ENCODE measurements at places on chromosomes 3 and 15.

DNA sequence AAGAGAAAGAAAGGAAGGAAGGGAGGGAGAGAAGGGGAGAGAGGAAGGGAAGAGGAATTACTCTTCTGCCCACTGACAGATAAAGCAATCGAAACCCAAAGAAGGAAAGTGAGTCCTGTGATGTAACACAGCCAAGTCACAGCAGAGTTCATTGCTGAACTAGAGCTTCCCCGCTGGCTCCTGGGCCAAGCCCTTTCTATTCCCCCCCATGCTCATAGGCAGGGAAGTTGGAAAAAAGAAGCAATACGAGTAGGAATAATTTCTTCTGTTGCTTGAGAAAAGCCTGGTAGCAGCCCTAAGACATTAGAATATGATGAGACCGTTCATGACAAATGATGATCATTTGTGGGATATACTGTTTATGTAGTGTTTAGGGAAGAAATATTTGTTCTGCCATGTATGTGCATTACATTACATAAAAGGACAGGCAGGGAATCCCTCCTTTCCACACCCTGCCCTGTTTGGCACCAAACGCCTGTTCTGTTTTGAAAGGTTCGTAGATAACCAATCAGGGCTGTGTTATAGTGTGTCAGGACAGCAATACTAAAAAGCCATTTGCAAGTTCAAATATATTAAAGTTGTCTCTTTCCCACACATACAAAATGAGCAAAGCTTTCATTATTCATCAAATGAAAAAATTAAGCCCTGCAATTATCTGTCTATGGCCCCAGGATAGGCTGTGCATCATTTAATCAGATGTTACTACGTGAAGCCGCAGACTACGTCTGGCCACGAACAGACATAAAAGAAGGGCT is 111.0 kb upstream of the TRPM1 start:
- no peak for DNase-seq

- no peak for DNase-seq
Observed at GRCh38 chr15:64029633-64030032, 16.7 kb downstream of the DAPK2 start.

- DNase-seq: peak; percentile 26
Observed at GRCh38 chr3:33128706-33129105, 14.9 kb downstream of the CRTAP start.

DNA sequence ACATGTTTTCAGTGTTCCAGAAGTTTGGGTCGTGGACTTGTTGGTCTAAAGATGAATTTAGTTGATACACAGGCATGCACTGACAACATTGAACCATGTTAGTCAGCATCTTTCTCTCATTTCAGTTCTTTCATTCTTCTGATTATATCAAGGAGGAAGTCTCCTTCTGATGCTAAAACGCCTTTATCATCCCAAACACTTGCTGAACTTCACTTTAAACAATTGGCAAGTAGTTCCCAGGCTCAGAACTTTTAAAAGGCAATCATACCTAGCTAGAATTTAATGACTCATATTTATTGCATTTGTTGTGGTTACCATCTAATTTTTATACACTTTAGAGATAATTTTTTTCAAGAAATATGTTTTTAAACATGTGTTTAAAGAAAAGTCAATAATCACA is 15.9 kb downstream of the LMCD1 start:
- DNase-seq: no peak

DNA sequence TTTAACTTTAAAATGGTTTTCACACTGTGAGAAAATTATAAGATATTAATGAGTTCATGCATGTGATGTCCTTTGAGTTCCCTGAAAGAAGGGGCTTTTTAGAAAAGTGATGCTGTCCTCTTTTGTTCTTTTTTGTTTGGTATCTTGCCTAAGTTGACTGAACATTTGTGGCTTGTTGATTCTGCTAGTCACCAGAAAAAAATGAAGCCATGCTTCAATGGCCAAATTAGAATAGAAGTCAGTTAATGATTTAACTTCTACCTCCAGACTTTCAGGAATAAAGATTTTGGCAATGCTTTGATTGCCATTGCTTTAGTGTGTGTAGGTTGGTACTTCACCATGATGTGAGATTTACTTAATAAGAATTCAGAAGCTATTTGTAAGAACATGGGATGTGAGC is 260.6 kb upstream of the NECTIN3 start:
- no peak for DNase-seq

- DNase-seq: peak; percentile 17
Observed at GRCh38 chr15:43911235-43911781, 84.5 kb downstream of the WDR76 start.

- DNase-seq: no peak
Observed at GRCh38 chr15:76930831-76931396, 635 bp upstream of the RCN2 start.

GRCh38 chr15:82749951-82750830 is 40.5 kb upstream of the AP3B2 start:
- DNase-seq: peak; percentile 97

DNA sequence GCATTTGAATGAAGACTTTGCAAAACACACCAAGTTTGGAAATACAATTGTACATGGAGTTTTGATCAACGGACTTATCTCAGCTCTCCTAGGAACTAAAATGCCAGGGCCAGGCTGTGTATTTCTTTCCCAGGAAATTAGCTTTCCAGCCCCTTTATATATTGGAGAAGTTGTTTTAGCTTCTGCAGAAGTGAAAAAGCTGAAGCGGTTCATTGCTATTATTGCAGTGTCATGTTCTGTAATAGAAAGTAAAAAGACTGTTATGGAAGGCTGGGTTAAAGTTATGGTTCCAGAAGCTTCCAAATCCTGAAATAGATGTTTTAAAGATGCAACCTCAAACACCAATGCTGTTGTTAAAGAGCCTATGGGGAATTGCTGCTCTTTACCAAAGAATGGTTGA is 11.5 kb downstream of the HTD2 start:
- no peak for DNase-seq

All from eye (tissue), 1 donor.